ENCODE measurements at places on chromosomes 12 and 14.
A peak's percentile ranks its signal among the peaks of the same experiment; 100 is the strongest.

- peak; percentile 4 for DNase-seq
Observed at GRCh38 chr14:74905595-74906142, 17.4 kb downstream of the RPS6KL1 start.

GRCh38 chr12:51218607-51219161 is 822 bp upstream of the POU6F1 start:
- peak; percentile 43 for DNase-seq

DNA sequence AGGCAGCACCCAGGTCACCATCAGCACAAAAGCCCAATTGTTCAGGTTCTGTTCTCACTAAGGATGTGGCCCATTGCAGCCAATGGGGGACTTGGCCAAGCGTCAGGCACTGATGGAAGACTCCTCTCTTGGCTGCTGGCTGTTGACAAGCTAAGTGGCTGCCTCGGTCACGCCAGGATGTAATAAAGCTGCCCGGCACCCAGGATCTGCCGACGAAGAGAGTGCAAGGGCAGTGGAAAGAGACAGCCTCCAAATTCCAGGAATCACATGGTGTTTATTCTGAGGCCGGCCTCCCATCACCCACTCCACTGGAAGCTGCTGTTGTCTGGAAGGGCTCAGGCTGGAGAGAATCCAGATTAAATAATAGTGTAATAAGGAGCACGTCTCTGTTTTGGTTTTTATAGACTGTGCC is 451.8 kb upstream of the TBX3 start:
- no peak for DNase-seq

- no peak for DNase-seq
Observed at GRCh38 chr14:73739174-73739898, 25.2 kb upstream of the PNMA1 start.

GRCh38 chr14:97390096-97390724 is 593.0 kb downstream of the VRK1 start:
- DNase-seq = no peak

DNA sequence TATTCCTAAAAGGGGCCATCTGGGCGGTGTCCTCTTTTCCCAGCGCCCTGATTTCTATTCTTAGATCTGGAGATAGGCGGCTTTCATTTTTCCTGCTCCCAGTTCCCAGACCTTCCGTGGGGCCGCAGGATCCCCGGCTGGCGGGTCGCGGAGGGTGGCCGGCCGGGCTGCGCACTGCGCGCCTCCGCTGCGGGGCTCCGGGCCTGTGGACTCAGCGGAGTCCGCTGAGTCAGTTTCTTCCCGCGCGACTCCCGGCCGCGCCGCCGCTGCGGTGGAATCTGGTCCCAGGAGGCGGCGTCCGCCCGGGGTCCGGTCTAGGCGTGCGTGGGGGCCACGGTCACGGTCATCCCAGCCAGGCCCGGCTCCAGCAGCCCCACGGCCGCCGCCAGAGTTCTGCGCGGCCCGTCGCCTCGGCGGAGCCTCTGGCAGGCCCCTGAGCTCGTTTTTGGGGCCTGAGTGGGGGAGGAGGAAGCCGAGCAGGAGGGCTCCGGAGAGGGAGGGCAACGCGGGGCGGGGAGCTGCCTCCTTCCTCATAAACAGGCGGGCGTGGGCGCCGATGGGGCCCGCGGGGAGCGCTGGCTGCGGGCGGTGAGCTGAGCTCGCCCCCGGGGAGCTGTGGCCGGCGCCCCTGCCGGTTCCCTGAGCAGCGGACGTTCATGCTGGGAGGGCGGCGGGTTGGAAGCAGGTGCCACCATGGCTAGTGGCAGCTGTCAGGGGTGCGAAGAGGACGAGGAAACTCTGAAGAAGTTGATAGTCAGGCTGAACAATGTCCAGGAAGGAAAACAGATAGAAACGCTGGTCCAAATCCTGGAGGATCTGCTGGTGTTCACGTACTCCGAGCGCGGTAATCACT is at the start of gene LRRK2:
TSS of gene LRRK2 (plus strand) at position 559 of the 853 bp plus-strand sequence. CDS start at position 694, 135 bp downstream.
- DNase-seq = peak; percentile 15

- DNase-seq = no peak
Observed at GRCh38 chr14:20732979-20733635, 12.6 kb upstream of the EDDM3A start.

Measured in NCI-H146 (cell line).